Stimulated activated CD4-positive, alpha-beta T cell treated with anti-CD3 and anti-CD28 coated beads, TNF-alpha, amount 100 ng/mL, for 1 hour (primary cell): ENCODE measurements at places on chromosomes 7 and 10.

DNA sequence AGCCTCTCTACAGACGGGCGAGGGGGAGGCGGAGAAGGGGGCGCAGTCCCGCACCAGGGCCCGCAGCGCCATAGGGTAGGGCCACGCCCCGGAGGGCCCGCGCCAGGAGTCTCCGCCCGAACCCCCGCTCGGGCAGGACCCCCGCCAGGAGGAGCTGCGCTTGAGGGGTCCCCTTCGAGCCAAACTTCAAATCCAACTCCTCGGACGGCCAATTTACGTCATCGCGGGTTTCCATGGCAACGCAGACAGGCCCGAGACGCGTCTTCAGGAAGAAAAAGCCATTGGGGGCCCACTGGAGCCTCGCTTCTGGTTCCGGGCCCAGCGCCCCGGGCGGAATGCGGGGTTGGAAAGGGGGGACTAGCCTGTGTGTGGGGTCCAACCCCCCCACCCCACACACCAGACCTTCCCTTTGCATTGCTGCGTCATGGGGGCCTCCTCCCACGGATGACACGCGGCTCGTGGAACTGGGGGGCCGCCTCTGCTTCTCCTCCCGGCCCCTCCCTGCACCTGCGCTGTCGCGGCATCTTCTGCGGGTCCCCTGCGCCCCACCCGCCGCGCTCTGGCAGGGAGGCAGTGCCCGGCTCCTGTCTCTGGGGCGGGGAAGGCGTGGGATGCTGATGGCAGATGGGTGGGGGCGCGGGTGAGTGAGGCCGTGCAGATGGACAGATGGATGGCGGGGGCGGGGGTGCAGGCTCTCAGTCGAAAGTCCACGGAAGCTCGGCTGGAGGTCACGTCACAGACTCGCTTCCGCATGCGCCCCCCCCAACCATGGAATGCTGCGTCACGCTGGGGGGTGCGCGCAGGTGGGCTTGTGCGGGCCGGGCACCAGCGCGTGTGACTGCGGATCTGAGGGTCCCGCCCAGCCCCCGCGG, 1.2 kb downstream of the CALY start:
- DNase-seq, result peak; percentile 58

DNA sequence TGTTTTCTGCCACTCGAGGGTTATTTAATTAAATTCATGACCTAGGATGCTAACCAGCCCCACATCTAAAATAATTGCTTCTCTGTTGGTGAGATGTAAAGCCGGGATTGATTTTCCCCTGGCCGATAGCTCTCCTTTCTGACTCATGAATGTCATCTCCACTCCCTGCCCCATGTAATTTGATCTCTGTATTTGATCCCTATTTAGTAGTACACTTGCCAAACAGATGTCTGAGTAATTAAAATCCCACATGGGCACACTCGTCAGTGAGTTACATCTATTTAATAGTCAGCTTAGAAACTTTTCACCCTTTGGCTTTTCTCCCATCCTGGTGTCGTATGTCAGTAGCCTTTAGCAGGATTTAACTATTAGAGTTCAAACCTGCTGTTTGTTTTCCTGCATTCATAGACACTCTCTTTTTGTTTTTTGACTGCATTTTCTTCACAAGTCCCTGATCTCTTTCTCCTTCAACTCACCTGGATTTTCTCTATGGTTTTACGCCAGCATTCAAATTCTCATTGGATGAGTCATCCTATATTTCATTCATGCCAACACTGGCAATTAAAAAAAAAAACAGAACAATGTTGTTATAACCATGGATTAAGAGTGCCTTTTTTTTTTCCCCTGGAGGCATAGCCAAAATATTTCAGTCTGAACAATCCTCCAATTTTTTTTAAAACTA, 82.7 kb downstream of the SPAG6 start:
- DNase-seq, result no peak

GRCh38 chr10:83272666-83273434, 866.5 kb upstream of the GHITM start:
- no peak for DNase-seq

DNA sequence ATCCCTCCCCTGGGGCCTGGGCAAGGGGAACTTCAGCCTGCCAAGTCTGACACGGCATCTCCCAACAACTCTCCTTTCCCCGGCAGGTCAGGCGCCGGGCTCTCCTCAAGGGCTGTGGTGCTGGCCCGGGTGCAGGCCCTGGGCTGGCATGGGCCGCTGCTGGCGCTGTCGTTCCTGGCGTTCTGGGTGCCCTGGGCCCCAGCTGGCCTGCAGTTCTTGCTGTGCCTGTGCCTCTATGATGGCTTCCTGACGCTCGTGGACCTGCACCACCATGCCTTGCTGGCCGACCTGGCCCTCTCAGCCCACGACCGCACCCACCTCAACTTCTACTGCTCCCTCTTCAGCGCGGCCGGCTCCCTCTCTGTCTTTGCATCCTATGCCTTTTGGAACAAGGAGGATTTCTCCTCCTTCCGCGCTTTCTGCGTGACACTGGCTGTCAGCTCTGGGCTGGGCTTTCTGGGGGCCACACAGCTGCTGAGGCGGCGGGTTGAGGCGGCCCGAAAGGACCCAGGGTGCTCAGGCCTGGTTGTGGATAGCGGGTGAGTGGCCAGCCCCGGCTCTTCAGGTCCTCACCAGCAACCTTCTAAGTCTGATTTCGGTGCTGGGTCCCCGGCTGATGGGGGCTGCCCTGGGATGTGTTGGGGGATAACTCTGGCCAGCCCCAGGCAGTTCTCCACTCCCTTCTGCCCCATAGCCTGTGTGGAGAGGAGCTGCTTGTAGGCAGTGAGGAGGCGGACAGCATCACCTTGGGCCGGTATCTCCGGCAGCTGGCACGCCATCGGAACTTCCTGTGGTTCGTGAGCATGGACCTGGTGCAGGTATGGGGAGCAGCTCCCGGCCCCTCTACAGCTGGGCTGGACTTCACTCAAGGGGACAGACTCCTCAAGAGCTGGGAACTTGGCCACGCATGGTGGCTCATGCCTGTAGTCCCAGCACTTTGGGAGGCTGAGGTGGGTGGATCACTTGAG, 19.5 kb upstream of the C10orf95 start:
- DNase-seq, result no peak

DNA sequence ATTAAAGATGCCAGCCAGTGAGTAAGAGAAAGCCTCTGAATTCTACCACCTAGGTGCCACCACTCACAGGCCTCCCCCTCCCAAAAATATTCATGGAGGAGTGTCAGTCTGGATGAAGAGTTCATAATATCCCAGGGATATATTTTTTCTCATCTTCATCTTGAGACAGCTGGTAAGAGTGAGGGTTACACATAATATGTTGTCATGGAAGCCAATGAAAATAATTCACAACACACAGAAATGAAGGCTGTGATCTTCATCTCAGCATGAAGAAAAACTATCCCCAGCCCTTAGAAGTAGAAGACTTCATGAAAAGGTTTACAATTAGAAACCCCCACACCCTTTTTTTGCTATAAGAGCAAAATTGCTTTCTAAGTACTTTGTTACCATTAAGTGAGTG, 175.6 kb downstream of the DNAH11 start:
- no peak for DNase-seq

GRCh38 chr10:34018784-34019183, 684.3 kb upstream of the NRP1 start:
- no peak for DNase-seq

DNA sequence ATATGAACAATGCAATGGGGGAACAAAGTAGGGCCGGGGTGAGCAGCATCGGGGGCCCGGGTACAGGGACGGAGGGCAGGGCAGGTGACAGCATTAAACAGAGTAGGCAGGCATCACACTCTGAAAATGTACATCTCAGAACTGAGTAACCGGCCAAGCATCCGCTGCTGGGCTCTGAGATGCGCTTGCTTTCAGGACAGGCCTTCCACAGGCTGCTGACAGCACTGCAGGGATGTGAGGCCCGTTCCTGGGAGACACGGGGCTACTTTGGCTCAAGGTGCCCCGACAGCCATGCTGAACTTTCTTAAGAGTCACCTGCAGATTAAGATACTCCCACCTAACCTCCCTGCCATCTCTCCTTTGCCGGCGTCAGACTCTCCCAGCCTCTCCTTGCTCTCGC, 64.3 kb upstream of the FGFR2 start:
- no peak for DNase-seq

- DNase-seq, result no peak
Measured at GRCh38 chr10:283916-284356, 148.7 kb downstream of the ZMYND11 start.

DNA sequence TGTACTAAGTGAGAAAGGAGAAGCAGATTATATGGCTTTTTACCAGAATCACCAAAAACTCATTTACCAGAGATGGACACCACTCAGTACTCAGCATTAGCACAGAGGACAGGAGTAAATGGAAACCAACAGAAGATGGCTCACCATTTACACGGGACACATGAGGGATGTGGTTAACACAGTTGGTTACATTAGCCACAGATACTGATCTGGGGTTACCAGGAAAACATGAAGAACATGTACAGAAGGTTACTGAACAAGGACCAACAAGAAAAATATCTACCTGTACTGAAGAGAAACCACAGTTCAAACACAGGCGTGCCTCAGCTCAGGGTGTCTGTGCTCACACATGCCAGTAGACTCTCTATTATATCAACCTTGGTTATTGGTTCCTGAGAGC, 1285.8 kb upstream of the SORCS1 start:
- no peak for DNase-seq

GRCh38 chr7:149885191-149886017, 11.6 kb downstream of the ATP6V0E2 start:
- DNase-seq, result no peak

GRCh38 chr7:30616318-30616717, 21.6 kb downstream of the GARS1 start:
- no peak for DNase-seq

- no peak for DNase-seq
Measured at GRCh38 chr7:142188154-142188553, 69.7 kb downstream of the PRSS58 start.

DNA sequence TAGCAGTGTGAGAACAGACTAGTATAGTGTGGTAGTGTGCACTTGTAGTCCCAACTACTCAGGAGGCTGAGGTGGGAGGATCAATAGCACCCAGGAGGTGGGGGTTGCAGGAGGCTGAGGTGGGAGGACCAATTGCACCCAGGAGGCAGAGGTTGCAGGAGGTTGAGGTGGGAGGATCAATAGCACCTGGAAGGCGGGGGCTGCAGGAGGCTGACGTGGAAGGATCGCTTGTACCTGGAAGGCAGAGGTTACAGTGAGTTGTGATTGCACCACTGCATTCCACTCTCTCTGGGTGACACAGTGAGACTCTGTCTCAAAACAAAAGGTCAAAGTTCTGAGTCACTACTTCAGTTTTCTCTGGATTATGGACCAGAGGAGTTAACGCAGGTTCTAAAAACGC, 22.6 kb upstream of the DIP2C start:
- DNase-seq, result no peak

GRCh38 chr7:12765431-12766100, 78.1 kb downstream of the ARL4A start:
- DNase-seq, result no peak

DNA sequence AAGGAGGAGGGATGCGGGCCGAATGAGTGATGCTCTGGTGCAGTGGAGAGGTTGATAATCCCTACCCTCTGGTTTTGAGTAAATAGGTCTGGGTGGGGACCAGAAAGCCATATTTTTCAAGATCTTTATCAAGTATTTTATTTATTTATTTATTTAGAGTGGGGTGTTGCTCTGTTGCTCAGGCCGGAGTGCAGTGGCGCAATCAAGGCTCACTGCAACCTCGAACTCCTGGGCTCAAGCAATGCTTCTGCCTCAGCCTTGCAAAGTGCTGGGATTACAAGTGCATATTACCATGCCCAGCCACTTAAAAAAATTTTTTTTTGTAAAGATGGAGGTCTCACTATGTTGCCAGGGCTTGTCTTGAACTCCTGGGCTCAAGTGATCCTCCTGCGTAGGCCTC, 21.6 kb downstream of the SVIL start:
- DNase-seq, result no peak

DNA sequence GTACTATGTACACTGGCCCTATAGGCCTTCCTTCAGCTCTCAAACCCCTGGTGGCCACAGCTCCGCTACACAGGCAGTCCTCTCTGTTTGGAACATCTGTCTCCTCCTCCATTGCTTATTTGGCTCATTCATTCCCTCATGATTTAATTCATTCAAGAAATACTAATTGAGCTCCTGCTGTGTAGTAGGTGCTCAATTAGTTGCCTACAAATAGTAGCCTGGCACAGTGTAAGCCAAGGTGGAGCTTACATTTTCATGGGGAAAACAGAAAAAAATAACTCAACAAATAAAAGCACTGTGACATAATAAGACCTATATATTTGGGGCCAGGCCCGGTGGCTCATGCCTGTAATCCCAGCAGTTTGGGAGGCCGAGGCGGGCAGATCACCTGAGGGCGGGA, 3.4 kb upstream of the FIS1 start:
- no peak for DNase-seq

- DNase-seq, result no peak
Measured at GRCh38 chr7:32936689-32937088, 20.6 kb upstream of the FKBP9 start.

DNA sequence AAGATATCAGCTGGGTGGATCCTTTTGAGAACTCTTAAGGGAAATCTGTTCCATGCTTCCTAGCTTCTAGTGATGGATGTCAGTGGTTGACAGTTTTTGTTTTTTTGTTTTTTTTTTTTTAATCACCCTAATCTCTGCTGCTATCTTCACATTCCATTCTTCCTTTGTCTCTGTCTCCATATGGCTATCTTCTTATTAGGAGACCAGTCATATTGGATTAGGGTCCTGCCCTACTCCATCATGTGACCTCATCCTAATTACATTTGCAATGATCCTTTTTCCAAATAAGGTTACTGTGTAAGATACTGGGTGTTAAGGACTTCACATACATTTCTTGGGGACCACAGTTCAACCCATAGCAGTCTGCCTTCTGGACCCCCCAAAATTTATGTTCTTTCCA, 69.7 kb downstream of the MLLT10 start:
- no peak for DNase-seq

GRCh38 chr7:37311355-37311754, 137.3 kb downstream of the ELMO1 start:
- peak; percentile 9 for DNase-seq

DNA sequence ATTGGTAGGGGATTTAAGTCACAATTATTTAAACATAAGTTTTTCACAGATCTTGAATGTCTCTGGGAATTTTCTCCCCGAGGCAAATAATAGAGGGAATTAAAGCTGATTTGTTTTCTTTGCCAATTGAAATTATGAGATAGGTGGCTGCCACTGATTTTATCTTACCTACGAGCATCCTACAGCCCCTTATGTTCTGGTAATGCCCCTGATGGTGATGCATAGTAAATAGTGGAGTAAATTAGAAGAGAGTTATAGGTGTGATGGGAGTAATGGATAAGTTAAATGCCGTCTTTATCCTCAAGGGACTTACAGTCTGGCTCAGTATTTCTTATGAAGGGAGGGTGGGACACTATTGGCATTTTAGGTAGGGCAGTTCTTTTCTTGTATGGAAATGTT, 58.1 kb downstream of the HDAC9 start:
- no peak for DNase-seq
